Tibial artery (tissue), 4 donors: ENCODE measurements at places on chromosomes 6 and 20.

DNA sequence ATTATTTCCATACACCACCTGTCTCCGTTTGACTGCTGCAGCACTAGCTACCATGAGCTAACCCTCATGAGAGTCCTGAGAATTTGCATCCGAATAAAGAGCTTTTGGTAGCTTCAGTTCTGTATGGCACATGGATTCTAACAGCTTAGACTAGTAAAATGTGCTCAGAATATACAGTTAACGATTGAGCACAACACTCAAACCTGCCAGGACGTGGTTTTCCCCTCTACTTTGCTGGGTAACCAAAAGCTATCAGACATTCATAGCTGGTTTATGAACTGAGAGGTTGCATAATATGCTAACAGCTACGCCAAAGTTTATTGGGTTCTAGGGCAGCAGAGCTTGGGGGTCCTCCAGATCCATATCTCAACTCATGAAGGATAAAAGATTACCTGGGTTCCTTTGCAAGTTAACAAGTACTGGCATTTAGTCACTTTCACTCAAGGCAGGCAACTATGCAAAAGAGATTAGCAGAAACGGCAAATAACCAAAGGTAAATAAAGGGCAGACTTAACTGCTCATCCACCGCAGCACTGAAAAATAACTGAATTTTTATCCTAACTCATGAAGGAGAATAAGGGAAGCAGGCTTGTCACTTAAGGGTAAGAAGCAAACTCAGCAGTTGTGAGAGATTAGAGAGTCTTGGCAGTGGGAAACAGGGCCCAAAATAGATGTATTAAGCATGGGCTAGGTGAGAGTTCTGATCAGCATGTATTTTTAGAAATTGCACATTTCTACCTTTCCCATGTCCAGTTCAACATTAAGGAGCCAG is 29.4 kb downstream of the NUDT3 start:
- no peaks in the 10 kb centered on the region for H3K4me1 ChIP-seq
- no peaks in the 10 kb centered on the region for H3K36me3 ChIP-seq
- no peaks in the 10 kb centered on the region for H3K27me3 ChIP-seq
- peak overlapping the region; percentile 2 for H3K27ac ChIP-seq
- DNase-seq, result no peak

GRCh38 chr6:50278663-50279062 is 228.9 kb upstream of the DEFB112 start:
- H3K4me1 ChIP-seq, result no peaks in the 10 kb centered on the region
- no peaks in the 10 kb centered on the region for H3K27me3 ChIP-seq
- DNase-seq, result no peak
- no peak overlapping the region for H3K27ac ChIP-seq
- H3K36me3 ChIP-seq, result no peaks in the 10 kb centered on the region
- H3K4me3 ChIP-seq, result no peak overlapping the region

DNA sequence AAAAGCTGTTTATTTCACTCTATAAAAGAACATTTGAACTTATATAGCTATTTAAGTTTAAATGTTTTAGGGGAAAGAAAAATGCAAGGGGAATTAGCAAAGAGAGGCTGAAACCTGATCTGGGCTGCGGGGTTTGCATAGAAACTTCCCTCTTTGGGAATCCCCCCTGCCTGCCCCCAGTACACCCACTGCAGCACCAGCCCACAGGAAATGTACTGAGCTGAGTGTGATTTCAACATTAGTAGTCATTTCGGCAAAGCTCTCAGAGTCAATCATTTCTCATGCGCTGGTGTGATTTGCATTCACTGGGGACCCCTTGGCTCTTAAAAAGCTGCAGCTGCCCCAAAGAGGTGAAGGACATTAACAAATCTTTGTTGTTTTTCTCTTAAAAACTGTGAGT is 859.4 kb downstream of the MAFB start:
- H3K36me3 ChIP-seq, result no peaks in the 10 kb centered on the region
- H3K27me3 ChIP-seq, result no peaks in the 10 kb centered on the region
- no peaks in the 10 kb centered on the region for H3K4me1 ChIP-seq
- no peak overlapping the region for H3K4me3 ChIP-seq
- no peak for DNase-seq

- H3K27me3 ChIP-seq, result no peaks in the 10 kb centered on the region
- no peak for DNase-seq
- H3K4me1 ChIP-seq, result peaks cover 17% of the 10 kb centered on the region
- no peaks in the 10 kb centered on the region for H3K36me3 ChIP-seq
- H3K27ac ChIP-seq, result no peak overlapping the region
Observed at GRCh38 chr6:125966569-125966968, 10.0 kb downstream of the HINT3 start.

DNA sequence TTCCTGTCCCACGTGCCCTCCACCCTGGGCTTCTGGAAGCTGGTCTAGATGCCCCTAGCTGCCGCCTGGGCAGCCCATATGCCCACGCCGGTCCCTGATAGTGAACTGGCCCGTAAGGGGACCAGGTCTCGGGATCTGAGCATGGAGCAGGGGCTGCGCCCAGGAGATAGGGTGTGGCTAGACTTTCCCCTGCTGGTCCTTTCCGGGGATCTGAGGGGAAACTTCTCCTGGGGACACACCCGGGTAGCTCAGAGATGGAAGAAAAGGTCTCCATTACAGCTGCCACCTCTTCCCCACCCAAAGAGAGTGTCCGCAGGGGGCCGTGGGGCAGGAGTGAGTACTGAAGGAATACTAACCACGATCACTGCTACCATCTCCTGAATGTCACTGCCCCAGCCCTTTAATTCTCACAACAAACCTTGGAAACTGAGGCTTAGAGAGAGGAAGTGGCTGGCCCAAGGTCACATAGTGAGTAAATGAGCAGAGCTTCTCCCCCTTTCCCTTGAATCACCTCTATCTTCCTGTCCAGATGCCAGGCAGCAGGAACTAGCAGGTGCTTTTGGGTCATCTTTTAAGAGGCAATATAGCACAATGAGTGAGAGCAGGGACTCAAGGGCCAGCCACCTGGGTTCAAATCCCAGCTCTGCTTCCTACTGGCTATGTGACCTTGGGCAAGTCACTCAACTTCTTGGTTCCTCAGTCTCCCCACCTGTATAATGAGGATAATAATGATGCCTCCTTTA is 11.8 kb upstream of the CCN5 start:
- DNase-seq, result peak; percentile 55
- H3K36me3 ChIP-seq, result no peaks in the 10 kb centered on the region
- H3K4me3 ChIP-seq, result no peak overlapping the region
- peaks cover 11% of the 10 kb centered on the region for H3K4me1 ChIP-seq
- no peaks in the 10 kb centered on the region for H3K27me3 ChIP-seq

DNA sequence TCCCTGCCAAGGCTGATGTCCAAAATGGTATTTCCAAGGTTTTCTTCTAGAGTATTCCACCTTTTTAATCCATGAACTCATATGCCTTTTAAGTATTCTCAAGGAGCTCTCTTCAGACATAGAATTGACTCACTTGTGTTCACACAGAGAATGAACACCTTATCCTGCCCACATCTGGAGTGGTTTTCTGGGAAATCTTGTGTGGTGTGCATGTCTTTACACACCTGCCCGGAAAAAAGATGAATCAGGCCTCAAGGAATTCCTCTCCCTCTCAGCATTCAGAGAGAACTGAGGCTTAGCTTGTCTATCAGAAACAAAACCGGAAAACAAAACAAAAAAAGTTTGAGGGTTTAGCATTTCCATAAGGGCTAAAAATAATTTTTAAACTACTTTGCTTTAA is 148.8 kb downstream of the TFAP2A start:
- H3K27ac ChIP-seq, result no peak overlapping the region
- H3K4me1 ChIP-seq, result no peaks in the 10 kb centered on the region
- no peak overlapping the region for H3K4me3 ChIP-seq
- no peaks in the 10 kb centered on the region for H3K27me3 ChIP-seq
- no peak for DNase-seq

GRCh38 chr6:88163616-88164015 is 2.5 kb downstream of the CNR1 start:
- DNase-seq, result no peak
- H3K27me3 ChIP-seq, result peaks cover 5% of the 10 kb centered on the region
- peak overlapping the region; percentile 71 for H3K4me3 ChIP-seq
- no peaks in the 10 kb centered on the region for H3K36me3 ChIP-seq
- peaks cover 17% of the 10 kb centered on the region for H3K4me1 ChIP-seq

- DNase-seq, result no peak
- H3K27ac ChIP-seq, result no peak overlapping the region
- H3K36me3 ChIP-seq, result peaks cover 15% of the 10 kb centered on the region
- H3K27me3 ChIP-seq, result no peaks in the 10 kb centered on the region
Observed at GRCh38 chr6:144762469-144762868, 477.3 kb downstream of the UTRN start.

DNA sequence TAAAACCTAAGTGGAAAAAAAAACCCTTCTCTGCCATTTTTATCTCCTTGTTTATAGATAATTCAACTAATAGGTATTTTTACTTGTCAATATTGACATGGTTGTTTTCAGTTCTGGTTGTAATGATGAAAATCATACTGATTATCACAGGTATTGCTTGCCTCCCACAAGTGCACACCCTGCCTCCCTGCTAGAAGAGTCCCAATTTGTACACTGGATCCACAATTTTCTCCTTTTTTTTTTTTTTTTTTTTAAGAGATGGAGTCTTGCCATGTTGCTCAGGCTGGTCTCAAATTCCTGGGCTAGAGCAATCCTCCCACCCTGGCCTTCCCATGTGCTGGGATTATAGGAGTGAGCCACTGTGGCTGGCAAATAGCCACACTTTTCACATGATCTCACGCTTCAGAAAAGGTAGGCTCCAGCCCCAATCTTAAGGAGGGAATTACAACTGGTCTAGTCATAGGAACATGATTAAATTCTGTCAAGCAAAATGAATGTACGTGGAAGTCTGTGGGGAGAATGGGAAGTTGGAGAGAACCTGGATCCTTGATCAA is 12.3 kb downstream of the DYNLT2 start:
- no peak overlapping the region for H3K4me3 ChIP-seq
- H3K27ac ChIP-seq, result no peak overlapping the region
- no peaks in the 10 kb centered on the region for H3K4me1 ChIP-seq
- no peak for DNase-seq
- no peaks in the 10 kb centered on the region for H3K27me3 ChIP-seq
- no peaks in the 10 kb centered on the region for H3K36me3 ChIP-seq

DNA sequence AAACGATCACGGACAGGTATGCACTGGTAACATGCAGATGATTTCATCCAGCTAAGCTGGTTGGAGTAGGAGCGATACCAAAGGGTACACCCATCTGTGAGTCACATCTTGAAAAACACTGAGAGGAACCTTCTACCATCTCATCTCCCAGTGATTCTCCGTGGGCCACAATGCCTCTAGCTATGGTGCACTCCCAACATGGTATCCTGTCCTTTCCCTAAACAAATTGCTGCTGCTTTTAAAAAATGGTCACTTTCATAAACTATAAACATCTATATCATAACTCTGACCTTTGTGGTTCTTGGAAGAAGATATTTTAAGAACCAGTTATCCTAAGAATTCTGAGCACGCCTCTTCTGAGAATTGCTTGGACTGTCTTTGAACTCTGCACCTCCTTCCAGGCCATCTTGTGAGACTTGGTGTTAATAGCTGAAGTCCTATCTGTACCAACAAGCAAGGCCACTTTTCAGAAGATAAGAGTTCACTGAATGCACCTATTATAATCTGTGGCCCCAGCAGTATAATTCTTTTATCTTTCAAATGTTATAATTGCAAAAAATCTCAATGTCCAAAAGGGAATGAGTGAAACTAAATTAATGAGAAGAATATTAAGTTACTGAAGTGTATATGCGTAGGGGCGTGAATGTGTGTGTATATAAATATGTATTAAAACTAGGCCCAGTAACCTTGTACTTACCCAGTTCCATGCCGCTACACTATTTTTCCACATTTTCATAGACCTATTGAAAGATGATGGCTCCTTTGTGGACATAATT is 70.5 kb upstream of the TPD52L1 start:
- no peak for DNase-seq
- no peaks in the 10 kb centered on the region for H3K4me1 ChIP-seq
- no peaks in the 10 kb centered on the region for H3K36me3 ChIP-seq
- no peaks in the 10 kb centered on the region for H3K27me3 ChIP-seq
- no peak overlapping the region for H3K4me3 ChIP-seq
- no peak overlapping the region for H3K27ac ChIP-seq

GRCh38 chr6:129632172-129632613 is 77.8 kb downstream of the ARHGAP18 start:
- H3K27ac ChIP-seq, result no peak overlapping the region
- H3K4me1 ChIP-seq, result peaks cover 11% of the 10 kb centered on the region
- H3K4me3 ChIP-seq, result no peak overlapping the region
- DNase-seq, result no peak
- no peaks in the 10 kb centered on the region for H3K27me3 ChIP-seq

GRCh38 chr20:33894798-33895197 is 83.7 kb downstream of the CHMP4B start:
- no peaks in the 10 kb centered on the region for H3K27me3 ChIP-seq
- H3K4me1 ChIP-seq, result no peaks in the 10 kb centered on the region
- no peak overlapping the region for H3K4me3 ChIP-seq
- DNase-seq, result no peak
- no peaks in the 10 kb centered on the region for H3K36me3 ChIP-seq

- no peak for DNase-seq
- no peak overlapping the region for H3K4me3 ChIP-seq
- H3K36me3 ChIP-seq, result no peaks in the 10 kb centered on the region
- no peak overlapping the region for H3K27ac ChIP-seq
Observed at GRCh38 chr6:109315341-109316110, 66.7 kb downstream of the CD164 start.

DNA sequence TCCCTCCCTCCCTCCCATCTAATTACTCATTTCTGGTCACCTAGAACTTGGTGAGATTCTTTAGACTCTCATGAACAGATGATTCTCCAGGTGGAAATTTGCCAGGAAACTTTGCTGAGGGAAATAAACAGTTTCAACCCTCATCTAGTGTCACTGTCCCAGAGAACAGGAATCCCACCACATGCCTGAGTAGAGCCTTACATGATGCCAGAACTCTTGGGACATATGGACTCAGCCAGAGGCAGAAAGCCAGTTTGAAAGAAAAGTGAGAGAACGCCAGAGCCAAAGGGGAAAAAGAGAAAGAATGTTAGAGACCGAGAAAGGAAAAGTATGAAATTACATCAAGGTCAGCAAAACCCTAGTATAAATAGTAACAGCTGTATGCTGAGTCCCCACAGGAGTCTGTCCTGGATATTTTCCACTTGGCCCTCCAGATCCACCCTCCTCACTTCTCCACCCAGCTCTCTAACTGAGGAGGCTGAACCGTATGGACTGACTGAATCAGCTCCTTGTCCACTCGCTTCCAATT is 127.5 kb upstream of the COL21A1 start:
- peak overlapping the region; percentile 13 for H3K4me3 ChIP-seq
- no peaks in the 10 kb centered on the region for H3K4me1 ChIP-seq
- H3K36me3 ChIP-seq, result no peaks in the 10 kb centered on the region
- H3K27ac ChIP-seq, result peak overlapping the region; percentile 69
- DNase-seq, result no peak

DNA sequence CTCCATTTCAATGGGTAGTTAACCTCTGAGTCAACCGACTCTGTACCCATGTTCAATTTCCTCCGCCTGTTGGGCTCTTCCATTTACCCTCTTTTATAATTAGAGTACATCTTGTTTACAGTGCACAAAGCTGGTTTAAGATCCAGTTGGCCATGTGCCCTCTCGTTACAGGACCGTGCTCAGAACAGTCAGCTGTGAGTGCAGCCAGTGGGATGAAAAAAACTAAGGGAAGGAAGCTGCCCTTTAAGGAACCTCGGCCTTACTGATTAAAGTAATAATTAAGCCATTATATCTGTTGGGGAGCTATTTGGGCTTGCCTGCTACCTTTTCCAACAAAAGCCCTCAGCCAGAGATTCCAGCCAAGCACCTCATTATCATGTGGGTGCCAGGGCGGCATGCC is 68.8 kb downstream of the TMEM170B start:
- H3K27ac ChIP-seq, result no peak overlapping the region
- no peaks in the 10 kb centered on the region for H3K36me3 ChIP-seq
- H3K4me1 ChIP-seq, result peaks cover 52% of the 10 kb centered on the region
